Upper lobe of left lung (tissue), 6 donors: ENCODE measurements at places on chromosomes 7 and 10. TPM values are rescaled to one million over a fixed set of nuclear protein-coding genes. Genes with fewer than 3 reads are reported as not detected.
A peak's percentile ranks its signal among the peaks of the same experiment; 100 is the strongest.

The ZNF239 gene
- total RNA-seq = 2.5 TPM

The GIMAP5 gene
- total RNA-seq = 46.1 TPM

The NXPH1 gene
- not detected for total RNA-seq

The PKD1L1 gene
- 0.57 TPM for total RNA-seq

The CYP2C8 gene
- 0.67 TPM for total RNA-seq

- H3K27ac ChIP-seq = no peak overlapping the region
- H3K4me1 ChIP-seq = no peaks in the 10 kb centered on the region
- no peak overlapping the region for H3K4me3 ChIP-seq
- peak; percentile 36 for DNase-seq
- no peaks in the 10 kb centered on the region for H3K36me3 ChIP-seq
- H3K27me3 ChIP-seq = no peaks in the 10 kb centered on the region
These were observed 43.8 kb downstream of the PTPRN2 start for GRCh38 chr7:158543840-158544239.

DNA sequence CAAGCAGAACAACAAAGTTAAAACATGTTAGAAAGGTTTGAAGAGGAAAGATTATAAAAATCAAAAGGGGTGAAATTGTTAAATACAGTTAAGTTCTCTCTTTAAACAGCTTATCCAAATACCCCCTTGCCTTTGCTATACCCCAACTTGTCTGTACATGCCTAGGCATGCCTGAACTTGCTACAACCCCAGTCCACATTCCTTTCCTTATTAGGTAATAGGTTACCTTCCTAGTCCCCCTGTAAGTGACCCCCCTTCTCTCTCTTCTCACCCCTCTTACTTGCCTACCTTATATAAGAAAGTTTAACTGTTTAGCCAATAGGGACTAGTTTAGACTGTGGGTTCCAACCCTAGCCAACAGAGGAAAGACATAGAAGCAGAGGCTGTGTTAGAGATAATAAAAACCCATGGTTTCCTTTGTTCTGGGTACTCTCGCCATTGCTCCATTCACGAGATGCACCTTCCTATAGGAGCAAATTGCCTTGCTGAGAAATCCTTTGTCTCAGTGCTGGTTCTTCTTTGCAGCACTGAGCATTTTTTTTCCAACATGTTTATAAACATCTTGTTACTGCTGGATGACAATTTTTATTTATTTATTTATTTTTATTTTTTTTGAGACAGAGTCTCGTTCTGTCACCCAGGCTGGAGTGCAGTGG, 282.2 kb upstream of the GALNT17 start:
- no peaks in the 10 kb centered on the region for H3K36me3 ChIP-seq
- no peaks in the 10 kb centered on the region for H3K27me3 ChIP-seq
- H3K27ac ChIP-seq = no peak overlapping the region
- no peak overlapping the region for H3K4me3 ChIP-seq
- no peaks in the 10 kb centered on the region for H3K4me1 ChIP-seq

GRCh38 chr10:68559251-68559650, 886 bp upstream of the TET1 start:
- no peak overlapping the region for H3K27ac ChIP-seq
- no peaks in the 10 kb centered on the region for H3K27me3 ChIP-seq
- H3K4me3 ChIP-seq = no peak overlapping the region
- H3K4me1 ChIP-seq = peaks cover 21% of the 10 kb centered on the region
- H3K36me3 ChIP-seq = no peaks in the 10 kb centered on the region

DNA sequence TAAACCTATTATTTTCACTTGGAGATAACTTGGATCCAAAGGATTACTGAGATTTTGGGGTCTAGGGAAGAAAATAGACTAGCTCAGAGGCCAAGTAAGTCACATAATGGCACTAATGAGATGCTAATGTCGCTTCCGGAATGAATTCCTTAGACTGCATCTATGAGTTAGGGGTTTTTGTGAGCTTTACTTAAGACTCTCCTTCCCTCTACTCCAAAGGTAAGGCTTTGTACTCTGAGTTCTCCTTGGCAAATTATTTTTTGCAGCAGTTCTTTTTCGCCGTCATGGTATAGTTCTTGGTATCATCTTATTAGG, 143.9 kb upstream of the KLF14 start:
- H3K36me3 ChIP-seq = peaks cover 65% of the 10 kb centered on the region
- no peak overlapping the region for H3K27ac ChIP-seq
- H3K4me3 ChIP-seq = no peak overlapping the region
- DNase-seq = no peak
- peaks cover 11% of the 10 kb centered on the region for H3K4me1 ChIP-seq
- no peaks in the 10 kb centered on the region for H3K27me3 ChIP-seq

- H3K27me3 ChIP-seq = no peaks in the 10 kb centered on the region
- H3K27ac ChIP-seq = no peak overlapping the region
- H3K4me3 ChIP-seq = no peak overlapping the region
- no peak for DNase-seq
These were observed 62.9 kb upstream of the MNX1 start for GRCh38 chr7:157073335-157073734.

- peaks cover 45% of the 10 kb centered on the region for H3K4me1 ChIP-seq
- no peaks in the 10 kb centered on the region for H3K36me3 ChIP-seq
- no peak for DNase-seq
- H3K27ac ChIP-seq = no peak overlapping the region
These were observed 4.9 kb downstream of the PCOLCE start for GRCh38 chr7:100607111-100607510.

DNA sequence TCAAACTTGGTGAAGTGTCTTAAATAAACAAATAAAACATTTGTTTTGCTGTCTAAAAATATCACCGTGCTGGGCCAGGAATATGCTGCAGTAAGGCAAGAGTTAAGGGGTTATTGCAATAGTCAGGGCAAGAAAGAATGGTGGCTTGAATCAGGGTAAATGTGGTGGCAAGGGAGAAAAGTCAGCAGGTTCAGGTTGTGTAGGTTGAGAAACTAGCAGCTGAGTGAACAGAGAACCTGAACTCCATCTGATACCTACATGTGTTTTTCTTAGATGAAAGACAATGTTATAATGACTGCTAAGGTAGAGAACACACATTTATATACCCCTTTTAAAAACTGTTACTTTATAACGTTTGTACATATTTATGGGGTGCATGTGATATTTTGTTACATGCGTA, 28.7 kb downstream of the OTUD1 start:
- H3K27me3 ChIP-seq = no peaks in the 10 kb centered on the region
- DNase-seq = no peak
- no peak overlapping the region for H3K4me3 ChIP-seq
- no peaks in the 10 kb centered on the region for H3K36me3 ChIP-seq
- H3K4me1 ChIP-seq = no peaks in the 10 kb centered on the region

DNA sequence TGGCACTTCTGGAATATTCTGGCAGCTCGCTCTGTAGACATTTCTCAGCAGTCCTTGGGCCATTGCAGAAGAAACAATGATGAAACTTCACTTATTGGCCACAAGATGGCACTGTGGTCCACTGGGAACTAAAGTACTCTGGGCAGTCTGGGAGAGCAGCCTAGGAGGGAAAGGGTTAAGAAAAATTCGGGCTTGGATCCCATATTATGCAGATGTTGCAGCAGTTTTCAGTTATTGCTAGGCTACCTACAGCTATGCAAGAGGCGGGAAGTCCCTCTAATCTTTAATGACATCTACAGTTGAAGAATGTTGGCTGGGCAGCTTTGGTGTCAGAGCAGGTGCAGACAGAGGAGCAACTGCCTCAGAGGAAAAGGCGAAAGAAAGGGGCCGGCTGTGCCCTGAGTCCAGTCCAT, 201.7 kb upstream of the PRSS58 start:
- H3K36me3 ChIP-seq = no peaks in the 10 kb centered on the region
- H3K4me1 ChIP-seq = peaks cover 13% of the 10 kb centered on the region
- H3K27ac ChIP-seq = no peak overlapping the region
- H3K27me3 ChIP-seq = no peaks in the 10 kb centered on the region
- H3K4me3 ChIP-seq = no peak overlapping the region
